ENCODE measurements at places on chromosomes 16 and 17. TPM values are rescaled to one million over a fixed set of nuclear protein-coding genes. Genes with fewer than 3 reads are reported as not detected.

DNA sequence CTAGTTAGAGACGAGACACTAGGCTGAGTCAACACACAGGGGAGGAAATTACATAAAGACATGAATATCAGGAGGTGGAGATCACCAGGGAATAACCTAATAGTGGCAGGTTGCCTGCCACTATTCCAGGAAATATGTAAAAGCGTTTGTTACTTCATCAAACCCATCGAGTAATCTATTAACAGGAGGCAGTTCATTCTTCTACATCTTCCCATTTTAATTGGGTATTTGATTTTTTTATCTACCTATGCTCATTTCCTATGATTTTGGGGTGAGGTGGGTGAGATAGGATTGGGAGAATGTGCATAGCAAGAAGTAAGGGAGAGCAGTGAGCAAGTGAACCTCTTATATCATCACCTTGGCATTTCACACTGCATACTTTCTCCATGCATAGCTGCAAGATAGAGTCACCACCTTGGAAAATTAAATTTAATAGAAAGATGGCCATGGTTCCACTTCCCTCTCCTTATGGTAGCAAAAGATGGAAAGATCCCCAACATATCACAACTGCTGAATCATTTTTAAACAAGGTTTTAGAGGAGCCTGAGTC, 312.2 kb downstream of the TMEM114 start:
- DNase-seq: no peak

GRCh38 chr17:50866950-50867362, 802 bp upstream of the TOB1 start:
- peak; percentile 77 for DNase-seq

DNA sequence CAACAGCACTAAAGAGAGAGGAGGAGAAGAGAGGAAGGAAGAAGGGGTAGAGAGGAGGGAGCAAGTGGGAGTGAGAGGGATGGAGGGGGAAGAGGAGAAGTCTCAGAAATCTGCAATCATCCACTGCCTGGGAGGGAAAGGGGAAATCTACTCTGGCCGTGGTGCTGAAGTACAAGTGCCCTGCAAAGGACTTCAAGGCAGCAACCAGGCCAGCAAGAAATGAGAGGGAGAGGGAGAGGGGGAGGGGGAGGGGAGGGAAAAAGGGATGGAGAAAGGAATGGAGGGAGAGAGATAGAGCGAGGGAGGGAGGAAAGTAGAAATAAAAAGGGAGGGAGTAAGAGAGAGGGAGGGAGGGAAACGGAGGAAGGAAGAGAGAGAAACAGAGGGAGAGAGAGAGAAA, 130.8 kb upstream of the EEF2KMT start:
- DNase-seq: no peak

DNA sequence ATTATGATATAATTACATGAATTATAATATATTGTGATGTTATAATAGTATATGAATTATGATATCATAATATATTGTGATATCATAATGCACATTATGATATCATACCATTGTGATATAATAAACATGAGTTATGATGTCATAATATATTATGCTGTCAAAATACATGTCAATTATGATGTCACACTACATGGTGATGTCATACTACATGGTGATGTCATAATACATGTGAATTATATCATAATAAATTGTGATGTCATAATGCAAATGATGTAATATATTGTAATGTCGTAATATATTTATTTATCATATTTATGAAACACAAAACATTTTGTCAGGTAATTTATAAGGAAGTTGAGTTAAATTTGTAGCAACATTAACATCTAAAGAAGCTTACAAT, 1950.1 kb downstream of the TP53TG3F start:
- no peak for DNase-seq

DNA sequence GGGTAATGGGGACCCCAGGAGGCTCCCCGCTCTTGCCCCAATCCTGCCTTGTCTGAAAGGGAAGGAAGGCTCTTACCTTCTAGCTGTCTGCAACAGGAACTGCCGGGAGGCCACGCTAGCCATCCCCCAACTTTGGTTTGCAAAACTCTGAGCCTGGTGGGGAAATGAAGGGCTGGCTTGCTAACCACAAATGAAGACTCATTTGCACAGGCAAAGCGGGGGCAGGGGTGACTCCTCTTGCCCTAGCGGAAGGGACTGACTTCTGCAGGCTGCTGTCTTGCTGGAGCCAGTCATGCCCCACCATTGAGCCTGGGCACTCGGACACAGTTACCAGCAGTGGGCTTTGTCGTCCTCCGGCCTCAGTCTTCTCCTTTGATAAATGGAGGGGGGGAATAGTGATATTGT, 52.6 kb downstream of the PLCG2 start:
- DNase-seq: no peak

The KIF19 gene
- 2.5 TPM for total RNA-seq

The TPSD1 gene
- not detected for total RNA-seq

The FADS6 gene
- not detected for total RNA-seq
